ENCODE measurements at places on chromosomes 4 and X. TPM values are rescaled to one million over a fixed set of nuclear protein-coding genes. Genes with fewer than 3 reads are reported as not detected.
A peak's percentile ranks its signal among the peaks of the same experiment; 100 is the strongest.

DNA sequence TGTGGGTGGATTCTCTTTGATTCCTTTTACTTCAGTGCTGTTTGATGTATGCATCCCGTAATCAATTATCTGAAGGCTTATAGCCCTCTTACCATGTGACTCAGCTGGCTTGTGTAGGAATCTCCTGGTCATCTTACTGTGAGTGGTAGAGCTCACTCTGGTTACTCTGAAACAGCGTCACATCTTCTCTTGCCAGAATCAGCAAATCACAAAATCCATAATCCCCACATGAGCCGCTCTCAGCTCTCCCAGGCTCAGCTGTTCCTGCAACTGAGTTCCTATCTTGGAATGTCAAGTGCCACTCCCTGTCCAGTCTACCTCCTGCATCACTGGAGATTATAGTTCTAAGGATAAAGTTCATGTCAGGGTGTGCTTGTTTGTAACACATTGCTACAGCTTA lies 278.0 kb downstream of the FBXO8 start:
- no peak for DNase-seq

- no peak for DNase-seq
Measured at GRCh38 chr4:147960971-147961370, 229.1 kb downstream of the ARHGAP10 start.

DNA sequence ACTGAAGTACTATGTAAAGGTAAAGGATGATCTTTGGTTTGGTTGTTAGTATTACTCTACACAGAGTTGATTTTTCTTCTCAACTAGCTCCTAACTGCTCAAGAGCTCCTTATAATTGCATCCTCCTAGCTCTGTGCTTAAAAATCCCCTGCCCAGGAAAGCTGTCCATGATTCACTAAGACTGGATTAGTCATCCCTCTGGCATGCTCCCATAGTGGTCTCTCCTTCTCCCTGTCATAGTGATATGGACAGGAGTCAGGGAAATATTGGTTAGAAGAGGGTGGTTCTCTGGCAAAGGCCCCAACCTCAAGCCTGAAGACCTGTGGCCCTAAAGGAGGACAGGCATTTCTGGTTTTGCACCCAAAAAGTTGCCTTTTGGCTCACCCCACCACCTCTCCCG lies 242.3 kb upstream of the KCNIP4 start:
- peak; percentile 92 for DNase-seq

Gene GC
- total RNA-seq = not detected

GRCh38 chr4:11072463-11072862 lies 356.2 kb downstream of the HS3ST1 start:
- no peak for DNase-seq

DNA sequence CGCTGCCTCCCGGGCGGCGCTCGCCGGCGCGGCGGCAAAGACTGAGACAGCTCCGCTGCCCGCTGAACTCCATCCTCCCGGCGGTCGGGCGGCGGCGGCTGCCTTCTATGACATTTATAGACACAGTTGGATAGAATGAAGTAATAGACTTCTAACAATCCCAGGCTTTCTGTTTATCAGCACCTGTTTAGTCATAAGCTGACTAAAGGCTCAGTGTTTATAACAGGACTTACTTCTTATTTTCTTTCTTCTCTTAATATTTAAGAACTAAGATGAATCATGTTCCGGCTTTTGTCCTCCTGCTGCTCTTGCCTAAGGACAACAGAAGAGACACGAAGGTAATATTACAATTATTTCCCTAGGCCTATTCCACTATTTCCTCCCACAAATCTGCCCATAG lies 3.9 kb downstream of the ARL13A start:
- DNase-seq = peak; percentile 50

- no peak for DNase-seq
Measured at GRCh38 chr4:1104647-1105046, 8.7 kb downstream of the RNF212 start.

- no peak for DNase-seq
Measured at GRCh38 chr4:58760737-58761136, 1650.6 kb upstream of the IGFBP7 start.

Gene GLRA3
- not detected for total RNA-seq

DNA sequence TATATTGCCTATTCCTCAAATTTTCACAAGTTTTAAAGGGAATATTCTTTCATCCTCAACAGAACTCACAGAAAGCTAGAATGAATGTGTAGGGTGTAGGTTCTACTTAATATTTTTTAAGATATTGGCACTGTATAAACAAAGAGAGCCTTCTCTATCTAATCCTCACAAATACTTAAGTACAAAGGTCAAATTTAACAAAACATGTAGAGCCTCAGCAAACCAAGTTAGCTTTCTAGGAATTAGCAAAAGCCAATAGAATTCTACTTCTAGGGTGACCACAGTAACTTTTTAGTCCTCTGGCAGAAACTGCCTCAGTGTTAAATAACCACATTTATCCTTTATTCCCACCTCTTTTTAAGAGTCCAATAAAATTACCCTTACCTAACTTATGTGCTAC lies 19.3 kb downstream of the DHX15 start:
- DNase-seq = no peak

DNA sequence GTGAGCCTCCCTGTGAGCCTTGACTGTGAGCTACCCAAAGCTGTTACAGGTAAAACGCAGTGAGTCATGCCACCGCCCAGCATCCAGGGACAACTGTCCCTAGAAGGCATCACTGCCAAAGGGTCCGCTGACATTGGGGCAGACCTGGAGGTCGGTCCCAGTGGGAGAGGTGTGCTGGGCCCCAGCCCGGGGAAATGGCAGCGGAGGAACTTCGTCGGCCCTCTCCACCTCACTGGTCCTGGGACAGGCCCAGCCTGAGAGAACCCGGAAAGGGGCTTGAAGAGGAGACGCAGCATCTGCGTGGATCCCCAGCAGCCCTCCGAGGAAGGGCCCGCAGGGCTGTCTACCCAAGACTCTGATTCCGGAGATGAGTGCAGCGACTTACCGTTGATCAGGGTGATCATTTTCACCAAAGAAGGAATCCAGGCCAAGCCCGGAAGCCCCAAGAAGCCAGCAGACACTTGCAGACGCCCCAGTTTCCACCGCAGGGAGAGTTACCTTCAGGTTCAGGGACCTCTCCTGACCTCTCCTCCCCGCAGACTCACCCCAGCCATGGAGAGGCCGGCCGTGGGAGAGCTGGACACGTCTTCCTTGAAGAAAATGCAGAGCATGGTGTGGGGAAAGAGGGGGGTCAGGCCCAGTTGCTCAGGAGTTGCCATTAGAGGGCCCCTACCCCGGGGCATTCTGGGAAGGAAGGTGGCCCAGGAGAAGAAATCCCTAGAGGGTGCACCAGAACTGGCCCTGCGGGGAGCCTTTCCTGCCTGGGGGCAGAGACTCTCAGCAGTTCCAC lies 51.2 kb downstream of the CXorf49B start:
- DNase-seq = no peak

GRCh38 chrX:70504772-70505450 lies 60.3 kb downstream of the DLG3 start:
- DNase-seq = no peak

DNA sequence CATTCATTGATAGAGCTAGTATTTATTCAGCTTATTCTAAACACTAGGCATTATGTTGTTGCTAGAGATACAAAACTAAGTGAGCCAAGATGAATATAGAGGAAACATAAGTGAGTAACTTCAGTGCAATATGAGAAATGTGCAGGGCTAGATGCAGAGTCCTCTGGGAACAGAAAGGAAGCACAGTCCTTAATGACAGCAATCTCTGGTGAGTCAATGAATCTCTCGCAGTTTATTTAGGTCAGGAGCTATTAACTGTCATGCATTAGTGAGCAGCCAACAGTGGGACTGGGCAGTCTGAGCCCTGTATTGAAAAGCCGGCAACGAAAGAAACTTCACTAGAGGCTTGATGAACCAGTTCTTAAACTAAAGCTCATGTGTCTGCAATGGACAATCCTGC lies 598.1 kb upstream of the MAGEB2 start:
- DNase-seq = peak; percentile 11

Gene POU3F4
- 0.31 TPM for total RNA-seq

Gene FAM53A
- total RNA-seq = 3.4 TPM

- DNase-seq = no peak
Measured at GRCh38 chr4:830601-831482, 4.9 kb upstream of the CPLX1 start.

Gene MEPE
- total RNA-seq = not detected

Gene NRK
- total RNA-seq = 18.3 TPM

Gene CEP44
- 12.0 TPM for total RNA-seq
